NCI-H82 (cell line): ENCODE measurements at places on chromosomes 1 and 21.

DNA sequence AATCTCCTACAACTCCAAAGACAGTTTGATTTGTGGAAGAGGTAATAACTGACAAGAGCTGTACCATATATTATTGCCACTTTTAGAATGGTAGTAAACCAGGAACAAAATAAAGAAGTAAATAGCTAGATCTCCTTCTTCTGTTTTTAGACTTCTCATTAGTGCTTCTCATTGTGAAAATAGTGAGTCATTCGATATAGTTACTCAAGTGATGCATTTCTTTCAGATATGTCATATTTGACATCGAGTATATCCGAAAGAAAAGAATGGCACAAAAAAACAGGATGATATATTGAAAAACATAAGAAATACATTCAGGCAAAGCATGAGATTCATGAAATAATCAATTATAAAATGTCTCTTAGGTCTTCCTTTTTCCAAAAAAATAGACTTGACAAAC is 1346.1 kb downstream of the BRINP3 start:
- DNase-seq, result no peak

GRCh38 chr1:231827337-231828105 is 200.9 kb downstream of the DISC1 start:
- no peak for DNase-seq

- DNase-seq, result no peak
These were observed 2.5 kb upstream of the TSPEAR start for GRCh38 chr21:44713846-44714245.

DNA sequence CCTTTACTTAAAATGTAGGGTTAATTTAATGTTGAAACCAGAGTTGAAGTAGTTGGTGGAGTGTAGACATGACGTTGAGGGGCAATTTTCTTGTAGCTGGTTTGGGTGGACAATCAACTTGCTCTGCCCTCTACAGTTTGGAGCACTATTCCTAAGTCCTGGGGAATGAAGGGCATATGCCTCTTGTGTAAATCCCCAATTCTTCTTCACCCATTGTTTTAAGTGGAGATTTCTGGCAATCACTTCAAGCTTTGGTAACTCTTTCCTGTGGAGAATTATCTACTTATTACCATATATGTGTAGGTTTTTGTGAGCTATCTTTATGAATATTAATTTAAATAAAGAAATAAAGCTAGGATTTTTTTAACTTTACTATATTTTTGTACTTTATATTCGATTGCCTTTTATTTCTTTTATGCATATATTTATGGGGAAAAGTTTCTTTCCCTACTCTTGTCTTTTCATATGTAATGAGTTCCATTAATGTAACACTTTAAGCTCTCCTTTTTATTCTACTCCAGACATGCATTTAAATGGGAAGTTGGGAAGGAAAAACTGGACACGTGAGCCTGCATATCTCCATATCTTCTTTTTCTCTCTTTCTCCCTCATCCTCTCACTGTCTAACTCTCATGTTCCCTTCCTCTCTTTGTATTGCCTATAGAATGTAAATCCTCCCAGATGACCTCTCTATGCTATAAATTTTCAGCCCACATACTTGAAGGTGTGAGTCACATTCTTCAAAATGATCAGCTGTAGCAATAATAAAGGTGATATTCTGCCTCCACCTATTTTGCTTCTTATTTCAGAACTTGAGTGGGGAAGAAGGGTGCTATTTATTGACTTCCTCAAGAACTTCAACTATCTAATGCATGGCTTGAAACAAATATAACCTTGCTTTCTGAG is 276.7 kb downstream of the PTPRC start:
- no peak for DNase-seq

DNA sequence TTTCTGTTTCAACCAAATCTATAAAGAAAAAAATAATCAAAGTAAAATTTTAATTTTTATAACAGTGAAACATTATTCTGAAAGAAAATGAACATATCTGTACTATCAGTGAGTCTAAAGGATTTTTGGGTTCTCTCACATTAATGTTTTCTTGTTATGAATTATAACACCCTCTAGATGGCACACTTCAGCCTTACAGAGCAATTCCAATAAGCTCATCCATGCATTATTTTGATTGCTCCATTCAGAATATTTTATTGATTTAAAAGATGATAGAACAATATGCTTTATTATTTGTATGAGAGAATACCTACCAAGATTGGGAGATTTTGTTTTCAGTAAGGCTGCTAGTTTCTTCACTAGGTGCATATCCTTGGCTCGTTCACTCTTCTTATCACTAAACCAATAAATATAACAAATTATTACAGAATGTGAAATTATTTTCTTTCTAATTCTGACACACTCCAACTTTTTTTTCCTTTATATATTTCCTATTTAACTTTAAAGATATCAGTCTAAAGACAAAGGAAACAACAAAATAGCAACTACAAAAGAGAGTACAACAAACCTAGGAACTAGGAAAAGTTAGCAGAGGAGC is 82.4 kb downstream of the RAB3GAP2 start:
- DNase-seq, result peak; percentile 62

DNA sequence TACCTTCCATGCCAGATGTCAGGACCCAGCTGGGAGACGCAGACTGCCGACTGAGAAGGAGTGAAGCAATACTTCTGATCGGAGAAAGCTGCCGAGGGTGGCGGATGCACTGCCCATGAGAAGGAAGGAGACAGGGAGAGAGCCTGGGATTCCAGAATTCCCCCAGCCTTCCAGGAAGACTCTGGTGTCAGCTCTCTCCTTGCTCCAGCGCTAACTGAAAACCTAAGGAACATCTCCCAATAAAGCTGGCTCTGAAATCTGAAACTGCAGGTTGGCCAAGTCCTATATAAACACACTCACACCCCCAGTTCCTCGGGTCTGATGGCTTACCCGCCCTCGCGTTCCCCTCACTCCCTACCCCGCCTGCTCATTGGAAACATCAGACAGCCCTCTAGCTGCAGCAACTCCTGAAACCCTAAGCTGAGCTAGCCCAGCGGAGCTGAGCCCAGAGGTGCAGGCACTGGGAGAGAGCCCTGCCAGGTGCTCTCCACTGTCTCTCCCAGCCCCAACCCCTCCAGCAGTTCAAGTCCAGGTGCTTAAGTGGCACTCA is 52.3 kb downstream of the PLEKHA6 start:
- DNase-seq, result peak; percentile 59

DNA sequence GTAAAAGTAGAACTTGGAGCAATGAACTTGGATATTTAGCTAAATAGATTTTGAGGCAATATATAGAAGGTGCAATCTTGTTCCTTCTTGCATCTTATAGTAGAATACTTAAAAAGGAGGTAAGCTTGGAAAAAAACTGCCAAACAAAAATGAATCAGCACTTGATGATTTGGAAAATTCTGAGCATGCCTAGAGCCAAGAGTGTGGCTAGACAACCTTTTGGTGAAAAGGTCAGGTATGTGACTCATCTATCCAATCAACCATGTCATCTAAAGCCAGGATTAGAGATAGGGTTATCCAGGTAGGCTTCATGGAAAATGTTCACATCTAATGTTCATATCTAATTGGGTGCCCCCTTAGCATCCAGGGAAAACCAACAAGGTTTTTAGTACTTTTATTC is 515.0 kb downstream of the COL11A1 start:
- DNase-seq, result no peak

GRCh38 chr1:6134741-6135510 is 45.2 kb downstream of the CHD5 start:
- DNase-seq, result no peak

DNA sequence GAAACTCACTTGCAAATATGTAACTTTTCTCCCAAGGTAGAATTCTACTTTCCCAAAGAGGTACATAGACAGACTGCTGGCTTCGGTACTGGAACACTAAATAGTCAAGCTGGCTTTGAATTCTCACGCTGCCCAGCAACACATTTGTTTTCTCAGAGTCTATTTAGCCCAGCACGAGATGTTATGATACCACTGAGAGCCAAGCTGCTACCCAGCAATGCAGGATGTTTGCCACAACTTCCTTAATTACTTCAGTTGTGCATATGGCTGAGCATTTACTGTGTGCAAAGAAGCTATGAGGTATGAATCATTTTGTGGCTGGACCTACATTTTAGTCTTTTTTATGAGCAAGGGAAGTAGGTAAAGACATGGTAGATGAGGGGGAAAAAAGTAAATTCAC is 793.2 kb downstream of the PLA2G4A start:
- no peak for DNase-seq

- no peak for DNase-seq
These were observed 76.5 kb upstream of the ADAMTS5 start for GRCh38 chr21:27043377-27043776.

GRCh38 chr1:46983830-46984586 is 39.5 kb upstream of the CYP4X1 start:
- no peak for DNase-seq

DNA sequence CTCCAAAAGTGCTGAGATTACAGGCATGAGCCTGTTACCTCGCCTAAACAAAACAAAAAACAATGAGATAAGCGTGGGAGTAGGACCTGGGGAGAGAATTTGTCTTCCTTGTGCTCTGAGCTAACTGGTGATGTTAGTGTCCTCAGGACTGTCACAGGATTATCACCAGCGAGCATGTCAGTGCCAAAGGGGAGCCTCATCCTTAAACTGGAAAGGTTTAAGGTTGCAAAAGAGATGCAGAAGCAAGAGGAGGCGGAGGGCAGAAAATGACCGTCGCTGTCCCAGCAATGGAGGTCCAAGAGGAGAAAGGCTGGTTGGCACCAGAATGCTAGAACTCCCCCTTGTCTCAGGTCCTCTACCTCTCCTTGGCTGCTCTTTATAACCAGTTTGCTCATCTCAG is 3.9 kb downstream of the SYPL2 start:
- no peak for DNase-seq
